ENCODE measurements at places on chromosomes 4 and X.

DNA sequence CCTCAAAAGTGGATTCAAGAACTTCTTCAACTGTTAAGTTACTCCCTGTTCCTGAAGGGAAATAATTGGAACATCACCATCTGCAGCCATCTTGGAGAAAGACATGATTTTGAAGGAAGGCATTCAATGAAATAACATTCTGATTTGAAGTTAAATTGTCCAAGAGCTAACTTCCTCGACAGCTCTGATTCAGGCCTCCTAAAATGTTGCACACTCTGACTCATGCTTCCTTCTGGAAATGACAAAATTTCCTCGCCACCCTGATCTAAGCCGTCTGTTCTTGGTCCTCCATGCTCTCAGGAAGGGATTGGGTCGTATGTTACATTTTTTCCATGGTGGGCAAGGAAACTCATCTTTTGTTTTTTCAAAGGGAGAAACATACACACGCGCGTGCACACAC, 496.9 kb upstream of the DIPK2B start:
- DNase-seq, result no peak

- DNase-seq, result no peak
Measured at GRCh38 chr4:120730777-120731320, 191.7 kb downstream of the PRDM5 start.

- DNase-seq, result no peak
Measured at GRCh38 chr4:156800463-156800862, 171.1 kb downstream of the PDGFC start.

DNA sequence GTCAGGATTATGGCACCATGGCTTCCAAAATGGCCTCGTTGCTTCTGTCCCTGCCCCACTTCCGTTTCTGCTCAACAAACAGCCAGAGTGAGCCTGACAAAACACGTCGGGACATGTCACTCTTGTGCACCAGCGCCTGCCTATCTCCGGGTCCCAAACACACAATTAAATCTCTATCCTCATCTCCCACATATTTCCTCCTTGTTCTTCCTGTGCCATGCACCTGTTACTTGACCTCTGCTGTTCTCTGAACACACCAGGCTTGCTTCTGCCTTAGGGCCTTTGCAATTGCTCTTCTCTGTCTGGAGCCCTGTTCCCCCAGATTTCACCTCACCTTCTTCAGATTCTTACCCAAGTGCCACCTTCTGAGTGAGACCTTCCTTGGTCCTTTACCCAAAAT, 12.7 kb upstream of the CD38 start:
- DNase-seq, result no peak

- DNase-seq, result no peak
Measured at GRCh38 chr4:179880756-179881155, 2362.4 kb upstream of the TENM3 start.

DNA sequence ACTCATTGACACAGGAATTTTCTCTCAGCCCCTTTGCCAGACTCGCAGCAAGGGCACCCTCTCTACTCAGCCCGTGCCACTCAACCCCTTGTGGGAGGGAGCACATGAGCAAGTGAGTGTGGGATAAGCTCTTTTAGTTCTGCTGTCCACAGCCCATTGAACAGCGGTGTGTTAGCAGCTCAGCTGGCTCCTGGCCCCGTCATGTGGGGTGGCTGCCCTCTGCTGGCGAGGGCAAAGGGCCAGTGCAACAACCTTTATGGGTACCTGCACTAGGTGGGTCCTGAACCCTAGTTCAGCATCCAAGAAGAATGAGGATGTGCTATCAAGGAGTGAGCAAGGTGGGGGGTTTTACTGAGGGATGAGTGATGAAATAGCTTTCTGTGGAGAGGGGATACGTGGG, 85.0 kb upstream of the ZNF81 start:
- no peak for DNase-seq

DNA sequence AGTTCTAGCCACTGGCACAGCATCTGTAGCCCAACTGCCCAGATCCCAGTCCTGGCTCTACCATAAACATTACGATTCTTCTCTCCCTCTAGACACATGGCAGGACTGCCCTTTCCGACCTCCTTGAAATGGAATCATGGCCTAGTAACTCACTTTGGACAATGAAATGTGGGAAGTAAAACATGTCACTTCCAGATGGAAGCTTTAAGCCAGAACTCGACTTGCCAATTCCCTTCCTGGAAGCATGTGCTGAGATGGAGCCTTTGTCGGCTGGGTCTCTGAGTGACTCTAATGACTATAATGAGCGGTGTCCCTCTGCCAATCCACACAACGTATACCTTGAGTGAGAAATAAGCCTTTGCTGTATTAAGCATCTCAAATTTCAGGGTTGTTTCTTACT, 34.7 kb downstream of the SH3RF1 start:
- DNase-seq, result no peak

DNA sequence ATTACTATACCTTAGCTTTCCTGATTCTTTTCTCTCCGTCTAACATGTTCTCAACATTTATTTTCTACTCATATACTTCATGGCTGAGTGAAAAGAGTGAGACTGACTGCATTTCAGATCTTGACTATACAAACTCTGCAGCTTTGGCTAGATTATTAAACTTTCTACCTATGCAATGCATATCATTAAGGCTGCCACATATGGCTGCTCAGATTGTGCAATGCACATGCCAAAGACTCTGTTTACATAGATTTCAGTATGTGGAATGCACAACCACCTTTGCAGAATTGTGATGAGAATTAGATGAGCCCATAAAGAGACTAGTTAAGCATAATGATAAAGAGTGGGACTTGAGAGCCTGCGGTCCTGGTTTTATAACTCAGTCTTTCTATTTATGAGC, 196.5 kb downstream of the BMPR1B start:
- no peak for DNase-seq

DNA sequence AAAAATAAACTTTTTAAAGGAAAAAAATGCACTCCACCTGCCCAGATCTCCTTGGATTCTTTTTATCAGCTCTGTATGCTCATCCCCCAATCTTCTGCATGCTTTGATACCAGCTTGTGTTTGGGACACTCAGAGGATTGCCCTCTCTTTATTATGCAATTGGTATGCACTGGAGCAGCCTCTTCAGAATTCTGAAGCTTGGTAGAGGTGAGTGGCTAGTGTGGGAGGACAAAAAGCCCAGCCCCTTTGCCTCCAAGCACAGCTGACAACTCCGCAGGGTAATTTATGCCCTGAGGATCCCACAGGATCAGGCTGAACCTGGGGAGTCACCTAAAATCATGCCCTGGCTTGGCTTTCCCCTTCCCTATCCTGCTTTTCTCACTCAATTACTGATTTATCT, 16.7 kb downstream of the IL21 start:
- DNase-seq, result no peak

DNA sequence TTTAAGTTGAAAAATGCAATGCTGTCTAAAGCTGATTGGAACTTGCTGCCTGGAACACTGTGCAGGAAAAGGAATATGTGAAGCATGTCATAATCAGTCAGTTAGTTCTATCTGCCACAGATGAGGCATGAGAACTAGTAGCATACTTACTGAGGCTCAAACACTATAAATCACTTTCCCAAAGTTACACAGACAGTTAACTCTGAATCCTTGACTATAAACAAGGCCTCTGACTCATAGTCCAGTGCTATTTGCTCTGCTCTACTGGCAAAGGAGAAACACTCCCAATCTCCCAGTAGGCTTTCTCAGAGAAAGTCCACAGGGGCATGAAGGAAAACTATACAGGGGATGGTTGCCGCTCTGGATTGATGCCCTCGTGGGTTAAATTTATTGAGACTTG, 2078.4 kb upstream of the TENM3 start:
- no peak for DNase-seq

DNA sequence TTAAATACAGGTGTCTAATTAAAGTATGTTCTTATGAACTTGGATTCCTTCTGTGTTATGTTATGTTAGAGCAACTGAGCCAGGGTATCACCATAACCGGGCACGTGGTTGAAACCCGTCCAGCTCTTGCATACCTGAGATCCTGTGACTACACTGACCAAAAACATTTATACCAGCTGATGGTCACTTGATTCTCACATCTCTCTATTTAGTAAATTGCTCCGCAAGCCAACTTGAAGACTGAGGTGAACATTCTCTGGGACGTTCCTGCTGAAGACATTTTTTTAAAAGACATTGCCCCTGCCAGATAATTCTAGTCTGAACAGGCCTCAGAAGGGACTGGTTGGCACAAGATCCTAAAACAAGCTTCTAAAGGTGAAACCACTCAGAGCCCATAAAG, 550.0 kb upstream of the DIPK2B start:
- DNase-seq, result no peak

DNA sequence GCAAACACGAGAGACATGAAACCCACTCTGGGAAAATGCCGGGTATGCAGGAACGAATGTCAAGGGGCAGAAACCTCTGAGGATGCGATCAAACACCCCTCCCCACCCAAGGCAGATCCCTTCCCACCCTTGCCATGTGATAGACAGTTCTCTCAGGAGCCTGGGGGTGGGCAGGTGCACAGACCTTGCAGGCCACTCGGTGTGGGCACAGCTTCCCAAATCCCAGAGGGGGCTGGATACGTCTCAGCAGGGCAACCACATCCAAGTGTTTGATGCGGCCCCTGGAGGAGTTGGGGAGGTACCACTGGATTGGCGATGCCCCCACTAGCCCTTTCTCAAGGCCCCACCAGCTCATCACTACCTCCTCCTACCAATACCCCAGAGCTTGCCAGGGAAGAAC, 10.4 kb upstream of the SYP start:
- DNase-seq, result no peak

DNA sequence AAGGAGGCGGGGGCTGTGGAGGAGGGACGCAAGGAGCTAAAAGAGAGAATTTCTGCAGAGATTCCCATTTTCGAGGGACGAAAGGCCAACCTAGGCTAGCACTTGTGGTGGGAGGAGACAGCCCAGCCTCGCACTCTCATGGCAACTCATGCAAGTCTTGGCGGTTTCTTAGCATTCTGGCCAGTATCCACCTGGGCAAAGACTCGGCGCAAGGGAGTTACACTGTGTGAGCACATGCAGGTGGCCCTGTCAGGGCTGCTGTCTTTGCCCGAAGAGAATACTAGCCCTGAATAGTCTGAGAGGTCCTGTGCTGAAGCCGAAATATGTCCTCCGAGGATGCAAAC, 15.5 kb downstream of the MCF2 start:
- DNase-seq, result no peak

GRCh38 chr4:17433827-17434226, 78.1 kb downstream of the QDPR start:
- DNase-seq, result no peak

GRCh38 chr4:10747186-10747585, 62.6 kb upstream of the CLNK start:
- no peak for DNase-seq

DNA sequence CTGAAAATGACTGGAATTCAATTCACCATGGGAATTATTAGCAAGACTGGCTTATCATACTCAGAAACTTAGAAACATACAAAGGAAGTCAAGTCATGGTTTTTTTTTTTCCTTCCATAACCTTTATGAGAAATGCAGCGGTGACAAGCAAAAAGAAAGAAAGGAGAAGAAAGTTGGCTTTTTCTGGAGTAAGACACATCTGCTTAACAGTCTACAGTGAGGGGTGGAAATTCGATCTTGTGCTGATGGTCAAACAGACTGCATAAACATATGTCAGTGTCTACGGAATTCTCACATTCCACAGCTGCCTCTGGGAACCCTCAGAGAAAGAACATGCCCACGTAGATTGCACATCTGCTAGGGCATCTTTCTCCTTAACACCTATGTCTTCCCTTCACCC, 54.6 kb downstream of the PROM1 start:
- no peak for DNase-seq

GRCh38 chrX:10875995-10876394, 235.1 kb upstream of the HCCS start:
- DNase-seq, result no peak

DNA sequence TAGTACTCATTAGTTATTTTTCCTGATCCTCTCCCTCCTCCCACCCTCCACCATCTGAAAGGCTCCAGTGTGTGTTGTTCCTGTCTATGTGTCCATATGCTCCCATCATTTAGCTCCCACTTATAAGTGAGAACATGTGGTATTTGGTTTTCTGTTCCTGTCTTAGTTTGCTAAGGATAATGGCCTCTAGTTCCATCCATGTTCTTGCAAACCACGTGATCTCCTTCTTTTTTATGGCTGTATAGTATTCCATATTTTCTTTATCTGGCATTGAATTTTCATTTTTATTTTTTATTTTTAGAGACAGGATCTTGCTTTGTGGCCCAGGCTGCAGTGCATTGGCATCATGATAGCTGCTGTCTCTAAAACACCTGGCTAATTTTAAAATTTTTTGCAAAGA, 11.9 kb upstream of the UBE2K start:
- no peak for DNase-seq

GRCh38 chr4:83208371-83209365, 75.9 kb downstream of the COQ2 start:
- DNase-seq, result no peak

DNA sequence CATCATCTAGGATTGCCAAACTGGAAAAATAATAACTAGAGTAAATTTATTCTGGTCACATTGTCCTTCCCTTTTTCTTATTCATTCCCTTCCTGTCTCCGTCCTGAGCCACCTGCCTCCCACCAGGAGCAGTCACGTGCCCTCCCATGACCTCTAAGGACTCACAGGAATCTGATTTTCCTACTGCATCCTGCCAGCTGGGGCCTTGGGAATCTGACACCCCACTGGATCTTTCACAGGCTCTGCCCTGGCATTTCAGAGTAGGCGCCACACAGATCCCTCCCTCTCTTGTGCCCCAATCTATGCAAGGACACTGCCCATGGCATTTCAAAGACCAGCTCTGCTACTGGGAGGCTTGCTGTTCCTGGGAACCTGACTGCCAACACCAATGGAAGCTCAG, 520.5 kb downstream of the PPARGC1A start:
- no peak for DNase-seq

DNA sequence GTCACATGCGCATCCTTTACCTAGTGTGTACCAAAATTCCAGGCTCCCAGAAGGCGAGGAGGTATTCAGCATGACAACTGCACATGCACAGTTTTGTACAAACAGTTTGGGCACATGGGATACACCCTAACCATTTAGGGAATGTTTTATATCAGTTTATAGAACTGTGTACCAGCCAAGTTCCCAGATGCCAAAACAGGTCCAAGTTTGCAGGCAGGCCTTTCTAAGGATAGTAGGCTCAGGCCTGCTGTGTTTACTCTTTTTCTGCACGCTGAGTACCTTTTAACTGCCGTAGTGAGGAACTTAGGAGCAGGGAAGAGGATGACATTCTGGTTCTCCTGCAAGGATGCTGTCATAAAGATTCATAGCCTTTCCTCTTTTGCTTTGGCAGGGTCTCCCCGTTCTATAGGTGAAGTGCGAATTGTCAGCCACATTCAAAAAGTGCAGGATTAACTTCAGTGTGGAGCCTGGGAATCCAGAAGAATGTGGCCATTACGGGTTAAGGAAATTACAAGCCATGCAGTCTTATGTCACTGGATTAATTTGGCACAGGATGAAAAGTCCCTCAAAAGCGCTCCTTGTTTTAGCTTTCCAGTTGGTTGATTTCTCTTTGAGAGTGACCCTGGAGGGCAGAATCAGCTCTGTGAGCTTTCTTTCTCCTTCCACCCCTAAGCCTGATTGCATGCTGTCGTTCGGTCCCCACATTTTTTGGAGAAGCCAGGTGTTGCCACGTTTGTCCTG, 259.8 kb downstream of the ARHGAP10 start:
- DNase-seq, result no peak

- no peak for DNase-seq
Measured at GRCh38 chr4:159736411-159736810, 633.5 kb downstream of the RAPGEF2 start.
